ENCODE measurements at places on chromosomes 7 and 10.

GRCh38 chr10:69232252-69232651, 12.1 kb downstream of the HKDC1 start:
- DNase-seq, result peak; percentile 11

- DNase-seq, result no peak
Measured at GRCh38 chr7:138001529-138002095, at the start of gene CREB3L2. CREB3L2 (minus strand) TSS chr7:138002086; CDS start chr7:138001705, 381 bp downstream.

DNA sequence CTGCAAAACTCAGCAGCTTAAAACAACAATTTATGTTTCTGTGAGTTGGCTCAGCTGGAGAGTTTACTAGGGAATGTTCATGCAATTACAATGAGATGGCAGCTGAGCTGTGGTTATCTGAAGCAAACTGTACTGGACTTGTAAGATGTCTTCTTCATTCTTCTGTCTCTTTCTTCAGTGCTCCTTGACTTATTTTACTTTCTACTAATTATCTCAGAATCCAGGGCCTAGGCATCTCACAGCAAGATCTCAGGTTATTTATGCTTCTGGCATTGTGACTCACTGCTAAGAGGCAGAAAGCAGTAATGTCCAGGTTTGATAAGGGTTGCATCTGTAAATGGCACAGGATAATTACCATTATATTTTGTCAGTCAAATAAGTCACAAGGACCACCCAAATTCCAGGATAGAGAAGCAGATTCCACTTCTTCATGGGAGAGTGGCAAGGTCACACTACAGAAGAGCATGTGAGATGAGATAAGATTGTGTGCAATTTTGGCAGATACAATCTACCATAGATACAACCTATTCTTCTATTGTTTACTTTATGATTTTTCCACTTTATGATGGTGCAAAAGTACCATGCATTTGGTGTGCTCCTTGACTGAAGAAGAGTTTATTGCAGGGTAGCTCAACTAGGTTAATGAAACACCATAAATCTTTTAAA, 16.8 kb downstream of the VIM start:
- DNase-seq, result peak; percentile 2

GRCh38 chr10:72291019-72291532, 17.4 kb downstream of the DDIT4 start:
- no peak for DNase-seq

GRCh38 chr10:132407846-132408278, 10.9 kb downstream of the PWWP2B start:
- no peak for DNase-seq

GRCh38 chr10:58436071-58436470, 50.9 kb downstream of the TFAM start:
- DNase-seq, result peak; percentile 64

DNA sequence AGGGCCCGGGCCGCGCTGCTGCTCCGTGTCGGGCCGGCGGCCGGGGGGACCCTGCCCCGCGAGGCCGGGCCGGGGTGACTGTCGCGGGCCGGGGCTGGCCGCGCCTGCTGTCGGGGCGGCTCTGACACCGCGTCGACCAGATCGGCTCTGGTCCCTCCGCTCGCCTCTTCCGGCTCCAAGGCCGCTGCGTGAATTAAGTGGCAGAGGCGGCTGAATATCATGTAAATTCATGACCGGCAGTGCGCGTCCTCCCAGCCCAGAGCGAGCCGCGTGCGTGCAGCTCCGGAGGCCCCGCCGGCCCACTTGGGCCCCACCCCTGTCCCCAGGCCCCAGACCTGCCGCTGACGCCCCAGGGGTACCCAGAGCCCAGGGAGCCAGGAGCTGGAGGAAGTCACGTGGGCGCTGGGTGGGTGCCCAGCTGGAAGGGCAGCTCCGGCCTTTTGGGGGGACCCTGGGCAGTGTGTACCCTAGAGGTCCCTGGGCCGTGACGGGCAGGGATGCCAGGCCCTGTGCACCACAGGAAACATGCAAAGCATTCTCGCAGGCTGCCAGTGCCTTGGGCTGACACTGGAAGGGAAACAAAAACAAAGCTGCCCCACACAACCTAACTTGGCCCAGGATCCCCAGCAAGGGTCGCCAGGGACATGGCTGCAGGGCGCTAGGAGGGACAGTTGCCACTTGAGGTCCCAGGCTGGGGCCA, 584.0 kb upstream of the MKI67 start:
- DNase-seq, result no peak

DNA sequence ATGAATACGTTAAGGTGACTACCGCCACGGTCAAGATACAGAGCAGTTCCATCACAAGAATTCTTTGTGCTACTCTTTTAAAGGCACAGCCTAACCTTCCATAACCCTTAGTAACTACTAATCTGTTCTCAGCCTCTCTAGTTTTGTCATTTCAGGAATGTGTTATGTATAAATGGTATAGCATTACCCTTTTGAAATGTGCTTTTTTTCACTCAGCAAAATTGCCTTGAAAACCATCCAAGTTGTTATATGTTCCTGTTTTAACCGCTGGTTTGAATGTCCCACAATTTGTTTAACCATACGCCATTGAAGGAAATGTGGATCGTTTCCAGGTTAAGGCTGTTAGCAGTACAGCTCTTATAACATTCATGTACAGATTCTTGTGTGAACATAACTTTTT, 32.0 kb downstream of the WAC start:
- DNase-seq, result no peak

- no peak for DNase-seq
Measured at GRCh38 chr7:11298220-11298619, 324.5 kb downstream of the PHF14 start.

- no peak for DNase-seq
Measured at GRCh38 chr10:116657863-116658551, 37.3 kb downstream of the PNLIPRP2 start.

GRCh38 chr10:28298951-28299350, 3.9 kb downstream of the MPP7 start:
- DNase-seq, result no peak

GRCh38 chr10:28778524-28778923, 101.2 kb downstream of the BAMBI start:
- peak; percentile 75 for DNase-seq

DNA sequence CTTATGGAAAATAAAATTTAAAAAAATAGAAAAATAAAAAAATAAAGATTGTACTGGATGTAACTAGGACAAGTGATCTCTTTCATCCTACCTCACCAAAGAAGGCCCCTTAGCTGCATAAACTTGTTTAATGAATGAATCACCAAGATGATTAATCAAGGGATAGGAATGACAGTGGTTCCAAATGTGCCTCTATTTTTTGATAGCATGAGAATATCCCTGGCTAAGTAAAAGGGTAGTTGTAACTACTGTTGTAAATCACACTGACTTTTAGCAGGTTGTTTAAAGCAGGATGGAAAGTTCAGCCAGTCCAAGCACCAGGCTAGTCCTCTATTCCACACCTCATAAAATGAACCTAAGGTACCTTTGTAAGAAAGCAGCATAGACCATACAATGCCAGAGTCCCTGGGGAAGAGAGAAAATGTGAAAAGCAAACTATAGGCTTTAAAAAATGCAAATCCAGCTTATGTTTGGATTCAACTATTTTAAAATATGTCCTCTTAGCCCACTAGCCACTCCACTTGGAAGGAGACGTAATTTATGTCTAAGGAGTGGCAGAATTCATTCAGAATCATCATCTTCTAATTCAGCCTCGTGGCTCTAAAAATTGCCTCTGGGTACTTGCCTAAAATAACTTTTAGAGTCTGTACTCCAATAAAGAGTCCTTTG, 126.8 kb downstream of the SKIDA1 start:
- DNase-seq, result peak; percentile 73

DNA sequence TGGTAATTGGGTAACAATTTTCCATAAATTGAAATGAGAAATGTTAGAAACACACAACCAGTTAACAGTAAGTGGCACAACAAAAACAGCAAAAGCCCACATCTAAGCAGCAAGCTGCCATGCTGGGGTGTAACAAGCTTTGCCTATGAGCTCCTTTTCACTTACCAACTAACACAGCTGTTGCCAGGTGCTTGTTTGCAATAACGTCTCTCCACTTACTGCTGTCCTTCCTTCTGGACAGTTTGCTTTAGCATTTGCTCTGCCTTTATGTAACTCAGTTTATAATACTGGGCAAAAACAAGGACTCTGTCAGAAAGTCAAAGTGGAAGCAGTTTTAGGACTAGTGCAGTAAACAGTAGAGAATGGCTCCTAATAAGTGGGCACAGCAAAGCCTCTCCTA, 740.9 kb downstream of the POM121L12 start:
- no peak for DNase-seq

GRCh38 chr10:51900180-51900579, 200.8 kb upstream of the CSTF2T start:
- DNase-seq, result no peak

- DNase-seq, result no peak
Measured at GRCh38 chr10:129719415-129719739, 244.7 kb downstream of the EBF3 start.

GRCh38 chr7:95875519-95875918, 103.2 kb downstream of the DYNC1I1 start:
- no peak for DNase-seq

- no peak for DNase-seq
Measured at GRCh38 chr7:101559586-101559985, 69.5 kb downstream of the MYL10 start.

GRCh38 chr7:45595809-45596664, 21.9 kb downstream of the ADCY1 start:
- no peak for DNase-seq

DNA sequence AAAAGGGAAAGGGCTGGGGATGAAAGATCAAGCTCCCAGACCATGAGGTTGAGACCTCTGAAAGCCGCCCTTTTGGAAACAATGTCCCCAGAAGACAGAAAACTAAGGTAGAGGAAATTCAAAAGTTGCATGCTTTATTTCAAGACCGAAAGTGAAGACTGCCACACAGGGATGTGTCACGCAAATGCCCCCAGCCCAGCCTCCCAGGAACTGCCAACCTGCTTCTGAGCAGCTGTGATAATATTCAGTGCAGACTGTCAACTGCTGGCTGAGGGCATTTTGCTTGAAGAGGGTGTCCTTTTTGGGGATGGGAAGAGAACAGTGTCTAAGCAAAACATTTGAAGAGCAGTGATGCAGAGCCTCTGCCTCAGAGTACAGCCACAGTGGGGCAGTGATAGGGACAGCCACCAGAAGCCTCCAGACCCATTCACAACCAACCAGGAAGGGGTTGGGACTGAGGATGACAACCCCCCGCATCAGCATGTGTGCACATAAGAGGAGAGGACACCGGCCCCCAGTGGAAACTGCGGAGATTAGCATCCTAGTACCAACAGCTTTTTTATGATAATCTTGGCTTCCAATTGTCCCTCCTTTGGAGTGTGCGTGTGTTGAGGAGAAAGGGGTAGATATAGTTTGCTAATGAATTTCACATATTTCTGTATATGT, 34.7 kb upstream of the NFE2L3 start:
- DNase-seq, result no peak

DNA sequence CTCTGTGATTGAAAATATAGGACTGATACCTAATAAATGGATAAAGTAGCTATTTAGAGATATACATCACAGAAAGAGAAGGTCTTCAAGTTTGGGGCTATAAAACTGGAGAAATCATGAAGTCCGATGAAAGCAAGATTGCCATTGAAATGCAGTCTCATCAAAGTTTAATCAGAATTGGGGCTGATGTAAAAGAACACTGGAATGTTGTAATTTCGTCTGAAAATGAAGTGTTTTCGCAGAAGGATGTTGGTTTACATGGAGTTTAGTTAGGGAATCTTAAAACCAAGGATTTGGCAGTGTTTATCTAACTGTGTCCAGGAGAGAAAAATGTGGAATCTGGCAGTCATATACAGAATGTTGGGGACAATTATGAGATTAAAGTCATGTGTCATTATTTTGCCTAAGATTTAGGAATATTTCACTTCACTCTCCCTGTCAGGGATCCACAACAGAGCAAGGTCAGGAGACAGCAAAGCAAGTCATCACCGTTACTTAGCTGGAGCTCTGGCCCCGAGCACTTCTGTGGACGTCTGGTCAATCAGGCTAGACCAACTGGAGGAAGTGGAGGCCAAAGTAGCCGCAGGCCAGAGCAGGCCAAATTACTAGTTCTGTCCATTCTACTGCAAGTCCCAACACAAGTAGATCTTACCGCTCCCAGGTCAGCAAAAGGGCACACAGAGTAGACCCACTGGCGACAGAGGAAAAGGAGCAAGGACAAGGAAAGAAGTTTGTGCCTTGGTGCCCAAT, 37.0 kb downstream of the EPDR1 start:
- DNase-seq, result no peak

DNA sequence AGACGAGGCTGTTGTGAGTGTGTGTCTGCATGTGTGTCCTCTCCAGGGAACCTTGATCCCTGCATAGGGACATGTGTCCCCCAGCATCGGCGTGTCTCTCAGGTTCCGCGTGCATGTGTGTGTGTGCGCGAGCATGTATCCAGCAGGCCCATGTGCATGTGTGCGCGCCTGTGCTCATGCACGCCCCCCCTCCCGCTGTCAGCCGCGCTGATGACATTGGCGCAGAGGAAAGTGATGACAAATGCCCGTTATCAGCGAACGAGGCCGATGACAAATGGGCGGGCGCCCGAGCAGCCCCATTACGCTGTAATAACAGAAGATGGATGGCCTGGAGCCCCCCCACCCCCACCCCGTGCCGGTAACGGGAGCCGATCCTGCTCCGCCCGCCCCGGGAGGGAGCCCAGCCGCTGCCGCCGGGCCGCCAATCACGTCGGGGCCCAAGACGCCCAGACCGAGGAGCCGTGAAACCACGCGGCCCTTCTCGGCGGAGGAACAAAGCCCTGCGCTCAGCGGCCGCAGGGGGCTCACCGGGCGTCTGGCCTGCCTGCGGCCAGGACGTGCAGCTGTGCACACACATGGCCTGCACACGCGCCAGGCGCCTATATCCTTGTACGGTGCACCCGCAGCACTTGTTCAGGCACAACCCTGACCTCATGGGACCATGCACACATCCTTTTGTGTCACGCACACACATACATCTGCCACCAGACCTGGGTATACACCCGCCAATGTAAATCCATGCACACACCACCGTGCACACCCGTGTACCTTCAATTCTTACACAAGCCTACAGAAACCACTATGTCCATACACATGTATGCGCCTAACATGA, 21.5 kb downstream of the POLL start:
- DNase-seq, result no peak

DNA sequence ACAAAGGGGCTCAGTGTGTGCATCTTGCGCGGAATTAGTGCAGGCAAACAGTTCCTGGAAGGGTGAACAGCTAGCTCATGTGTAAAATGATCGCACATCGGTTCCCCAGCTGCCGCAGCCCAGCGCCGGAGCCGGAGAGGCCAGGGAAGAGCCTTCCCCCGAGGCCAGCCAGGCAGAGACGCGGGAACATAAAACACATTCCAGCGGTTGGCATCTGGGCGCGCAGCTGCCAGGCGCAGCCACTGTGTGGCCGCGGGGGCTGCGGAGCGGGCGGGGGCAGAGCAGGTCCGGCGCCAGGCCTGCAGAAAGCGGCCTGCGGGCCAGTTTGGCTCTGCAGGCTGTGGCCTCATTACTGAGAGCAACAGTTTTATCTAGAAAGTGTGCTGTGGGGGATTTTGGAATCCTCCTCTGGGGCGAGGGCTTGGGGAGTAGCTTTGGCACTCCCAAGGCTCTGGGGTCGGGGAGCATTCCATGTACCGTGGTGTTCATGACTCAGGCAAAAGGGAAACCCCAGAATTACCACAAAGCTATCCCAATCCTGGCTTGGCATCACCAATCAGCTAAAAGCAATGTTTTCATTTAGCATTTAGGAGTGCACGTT, 74.3 kb downstream of the SAMD9 start:
- DNase-seq, result peak; percentile 43

- no peak for DNase-seq
Measured at GRCh38 chr10:130453036-130453720, 317.0 kb downstream of the GLRX3 start.
